Skin of body (tissue), 3 donors: ENCODE measurements at places on chromosomes 3 and 15. TPM values are rescaled to one million over a fixed set of nuclear protein-coding genes. Genes with fewer than 3 reads are reported as not detected.
A peak's percentile ranks its signal among the peaks of the same experiment; 100 is the strongest.

DNA sequence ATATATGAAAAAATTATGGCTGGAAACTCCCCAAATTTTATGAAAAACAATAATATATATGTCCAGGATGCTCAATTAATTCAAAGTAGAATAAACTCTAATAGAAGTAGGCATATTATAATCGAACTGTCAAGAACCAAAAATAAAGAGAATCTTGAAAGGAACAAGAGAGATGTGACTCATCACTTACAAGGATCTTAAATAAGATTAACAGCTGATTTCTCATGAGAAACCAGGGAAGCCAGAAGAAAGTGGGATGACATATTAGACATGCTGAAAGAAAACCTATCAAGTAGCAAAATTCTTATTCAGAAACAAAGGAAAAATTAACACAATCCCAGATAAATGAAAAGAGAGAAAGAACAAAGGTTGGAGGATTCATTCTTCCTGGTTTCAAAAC lies 66.8 kb downstream of the FAIM start:
- no peak for DNase-seq

- no peak for DNase-seq
Observed at GRCh38 chr3:72060447-72061034, 275.6 kb upstream of the PROK2 start.

DNA sequence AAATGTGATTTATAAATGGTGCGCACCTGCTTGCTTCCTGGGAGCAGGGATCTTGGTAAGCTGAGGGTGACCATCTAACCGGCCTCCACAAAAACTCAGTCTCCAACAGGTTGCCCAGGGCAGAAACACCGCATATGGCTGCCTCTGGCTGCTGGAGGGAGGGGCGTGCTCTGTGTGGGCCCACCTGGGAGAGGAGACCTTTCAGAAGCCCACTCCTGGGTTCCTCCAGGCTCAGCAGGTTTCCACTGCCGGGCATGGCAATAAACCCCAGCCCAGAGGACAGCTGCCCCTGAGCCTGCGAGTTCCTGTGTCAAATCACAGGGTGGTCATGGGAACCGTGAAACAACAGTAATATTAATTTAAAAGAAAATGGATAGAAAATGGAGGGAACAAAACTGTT lies 85.6 kb downstream of the OCA2 start:
- no peak for DNase-seq

The C3orf22 gene
- total RNA-seq, result not detected

- DNase-seq, result no peak
Observed at GRCh38 chr3:115680803-115681345, 57.6 kb downstream of the GAP43 start.

The NCKIPSD gene
- total RNA-seq, result 10.1 TPM

The SLC9A9 gene
- total RNA-seq, result 35.2 TPM

The CHRM5 gene
- total RNA-seq, result not detected

DNA sequence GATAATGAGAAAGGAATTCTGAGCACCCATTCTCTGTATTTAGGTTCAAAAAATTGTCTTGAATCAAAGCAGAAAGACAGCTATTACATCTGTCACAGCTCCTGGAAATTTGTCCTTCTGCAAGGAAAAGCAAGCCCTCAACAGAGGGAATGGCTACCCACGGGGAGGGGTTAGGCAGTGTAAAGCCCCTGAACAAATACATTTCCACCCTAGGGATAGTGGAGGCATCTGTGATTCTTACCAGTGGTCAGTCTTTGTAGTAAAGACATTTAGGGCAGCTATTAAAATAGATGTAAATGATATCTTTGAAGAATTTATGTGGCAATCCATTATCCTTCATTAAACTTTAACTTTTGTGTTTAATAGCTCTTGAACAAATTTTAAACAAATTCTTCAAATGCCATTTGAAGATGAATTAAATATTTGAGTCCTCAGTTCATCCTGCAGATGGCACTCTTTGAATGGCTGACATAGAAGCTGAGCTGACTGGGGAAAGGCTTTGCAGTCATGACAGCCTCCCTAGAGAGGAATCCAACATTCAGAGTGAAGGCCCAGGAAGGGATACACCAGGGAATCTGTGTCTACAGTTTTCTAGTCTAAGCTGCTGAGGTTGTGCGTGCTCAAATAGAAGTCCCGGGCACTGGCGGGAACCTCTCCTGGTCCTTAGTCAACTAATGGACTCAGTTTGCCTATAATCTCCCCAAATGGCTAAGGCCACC lies 359.7 kb upstream of the ROPN1 start:
- peak; percentile 36 for DNase-seq

The ADGRG7 gene
- total RNA-seq, result 0.10 TPM

DNA sequence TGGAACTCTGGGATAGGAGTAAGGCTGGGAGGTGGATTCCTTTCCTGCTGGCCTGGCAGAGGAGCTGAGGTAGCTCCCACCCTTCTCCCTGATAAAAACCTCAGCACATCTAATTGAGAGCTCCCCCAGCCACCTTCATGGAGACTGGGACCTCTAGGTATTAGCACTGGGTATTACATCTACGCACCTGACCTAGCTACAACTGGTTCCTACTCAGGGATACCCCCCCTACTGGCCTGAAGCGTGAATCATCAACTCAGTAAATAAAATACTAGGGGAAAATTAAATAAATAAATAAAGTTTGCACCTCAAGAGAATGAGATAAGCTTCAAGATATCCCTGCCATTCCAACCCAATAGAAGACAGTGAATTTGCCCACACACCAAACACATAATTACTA lies 140.4 kb downstream of the NEK10 start:
- no peak for DNase-seq

The TM4SF18 gene
- 16.6 TPM for total RNA-seq

- no peak for DNase-seq
Observed at GRCh38 chr3:5035692-5036391, 56.6 kb downstream of the BHLHE40 start.

GRCh38 chr15:63110428-63111026 lies 11.1 kb upstream of the LACTB start:
- DNase-seq, result no peak

DNA sequence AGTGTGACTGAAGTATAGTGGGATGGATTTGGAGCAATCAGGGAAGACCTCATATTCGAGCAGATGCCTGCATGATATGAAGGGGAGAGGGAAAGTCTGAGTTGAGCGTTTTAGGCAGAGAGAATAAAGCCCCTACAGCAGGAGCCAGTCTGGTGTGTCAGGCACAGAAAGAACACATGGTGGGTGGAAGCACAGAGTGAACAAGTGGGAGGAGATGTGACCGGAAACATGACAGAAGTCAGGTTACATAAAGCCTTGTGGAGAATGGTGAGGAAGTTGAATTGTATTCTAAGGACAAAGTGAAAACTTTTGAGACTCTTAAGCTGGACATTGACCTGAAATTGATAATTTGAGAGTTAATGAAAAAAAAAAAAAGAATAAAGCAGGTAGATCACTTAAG lies 541.0 kb downstream of the PLOD2 start:
- DNase-seq, result no peak

The ARPP21 gene
- 8.1 TPM for total RNA-seq

GRCh38 chr3:67296039-67296892 lies 298.2 kb downstream of the KBTBD8 start:
- no peak for DNase-seq

GRCh38 chr3:124435467-124435866 lies 294.8 kb upstream of the UMPS start:
- DNase-seq, result no peak

DNA sequence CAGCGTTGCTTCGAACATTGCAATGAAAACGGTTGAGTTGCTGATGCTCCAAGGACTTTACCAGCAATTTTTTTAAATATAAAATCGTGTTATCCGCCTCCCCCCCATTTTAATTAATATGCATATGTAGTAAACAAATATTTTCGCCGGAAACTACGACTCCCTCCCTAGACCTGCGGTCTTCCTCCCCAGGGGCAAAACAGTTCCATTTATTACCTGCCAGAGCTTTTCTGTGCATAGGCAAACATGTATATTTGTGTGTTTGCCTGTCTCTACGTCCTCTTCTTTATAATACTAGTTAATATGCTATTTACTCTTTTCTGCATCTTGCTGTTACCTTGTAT lies 593 bp upstream of the RSL24D1 start:
- no peak for DNase-seq

GRCh38 chr15:47500842-47501241 lies 216.5 kb upstream of the SEMA6D start:
- no peak for DNase-seq

DNA sequence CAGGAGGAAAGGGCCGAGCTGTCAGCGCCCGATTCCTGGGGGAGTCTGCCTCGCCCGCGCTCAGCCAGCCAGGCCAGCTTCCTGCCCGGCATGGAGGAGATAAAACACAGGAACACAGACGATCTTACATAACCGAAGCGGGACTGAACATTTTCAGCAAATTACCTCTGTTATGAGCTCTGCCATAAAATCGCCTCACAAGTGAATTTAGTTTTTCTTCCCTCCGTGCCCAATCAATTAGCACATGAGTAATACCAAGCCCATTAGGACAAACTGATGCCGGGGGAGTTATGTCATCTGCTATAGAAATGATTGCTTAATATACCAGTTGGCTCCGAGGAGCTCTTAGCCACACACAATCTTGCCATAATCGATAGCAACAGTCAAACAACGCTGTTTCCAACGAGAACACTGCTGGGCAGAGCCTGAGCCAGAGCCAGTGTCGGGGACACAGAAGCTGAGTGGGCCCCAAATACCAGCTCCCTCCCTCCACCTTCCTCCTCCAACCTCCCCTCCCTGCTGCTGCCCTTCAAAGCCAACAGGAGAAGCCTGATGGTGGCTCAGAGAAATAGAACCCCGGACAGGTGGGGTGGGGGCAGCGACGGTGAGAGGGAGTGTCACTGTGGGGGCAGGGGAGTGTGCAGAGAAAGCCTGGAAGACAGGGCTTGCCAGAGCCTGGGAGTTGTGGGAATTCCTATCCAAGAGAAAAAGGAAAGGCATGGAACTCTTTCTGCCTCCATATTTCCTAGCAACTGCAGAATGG lies 279.4 kb upstream of the TLE3 start:
- DNase-seq, result peak; percentile 48

The MIX23 gene
- 18.9 TPM for total RNA-seq

DNA sequence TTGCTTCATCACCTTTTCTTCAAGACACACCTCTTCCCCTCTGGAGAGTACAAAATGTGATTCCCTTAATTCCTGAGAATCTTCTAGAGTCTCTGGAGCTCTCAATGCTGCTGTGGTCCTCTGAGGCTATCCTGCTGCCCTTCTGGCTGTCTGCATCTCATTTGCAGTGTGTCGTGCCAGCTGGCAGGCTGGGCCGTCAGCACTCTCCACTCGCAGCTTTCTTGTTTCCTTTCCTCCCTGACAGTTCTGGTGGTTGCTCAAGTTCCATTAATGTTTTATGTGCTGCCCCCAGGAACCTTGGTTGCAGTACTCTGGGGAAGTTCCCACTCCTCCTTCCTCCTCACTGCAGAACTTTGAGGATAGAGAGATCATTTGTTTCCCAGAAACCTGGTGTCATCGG lies 210.8 kb upstream of the ROPN1 start:
- DNase-seq, result no peak

GRCh38 chr15:52804526-52805081 lies 14.5 kb upstream of the ONECUT1 start:
- no peak for DNase-seq

DNA sequence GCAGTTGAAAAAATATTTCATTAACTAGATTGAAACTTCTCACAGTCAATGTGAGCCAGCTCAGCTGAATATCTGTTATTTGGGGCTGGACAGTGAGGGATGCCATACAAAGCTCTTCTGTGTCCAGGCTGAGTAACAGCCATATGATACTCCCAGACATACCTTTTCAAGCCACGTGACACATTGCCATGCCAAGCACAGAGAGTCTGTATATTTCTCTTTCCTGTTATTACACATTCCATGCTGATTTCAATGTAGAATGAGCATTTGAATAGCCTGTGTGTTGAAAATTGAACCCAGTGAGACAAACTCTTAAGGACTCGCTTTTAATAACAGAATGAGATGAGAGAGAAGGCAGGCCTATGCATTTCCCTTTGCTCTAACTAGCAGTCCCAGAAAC lies 334.7 kb upstream of the RASGRP1 start:
- DNase-seq, result no peak

The WDR72 gene
- total RNA-seq, result 0.69 TPM

- DNase-seq, result peak; percentile 47
Observed at GRCh38 chr3:107013641-107014040, 363.6 kb upstream of the CCDC54 start.

The WWTR1 gene
- 83.2 TPM for total RNA-seq

- DNase-seq, result no peak
Observed at GRCh38 chr3:135487261-135487660, 478.3 kb upstream of the PPP2R3A start.

GRCh38 chr3:148331081-148331846 lies 366.4 kb upstream of the AGTR1 start:
- no peak for DNase-seq

GRCh38 chr3:54857343-54857742 lies 70.5 kb downstream of the LRTM1 start:
- DNase-seq, result no peak

DNA sequence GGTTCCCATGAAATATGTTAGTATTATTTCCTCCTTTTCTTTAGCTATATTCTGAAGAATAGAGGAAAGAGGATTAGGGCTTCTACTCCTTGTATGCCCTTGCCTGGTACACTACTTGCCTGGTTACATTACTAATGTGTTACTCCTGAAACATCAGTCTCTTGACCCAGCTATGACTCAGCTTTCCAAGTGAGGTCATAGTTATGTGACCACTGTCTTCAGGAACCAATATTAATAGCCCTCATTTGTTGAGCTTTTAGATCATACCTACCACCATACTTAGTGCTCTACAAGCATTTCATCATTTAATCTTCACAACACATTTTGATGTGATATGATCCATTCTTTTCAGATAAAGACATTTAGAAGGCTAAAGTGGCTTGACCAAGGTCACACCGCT lies 60.3 kb downstream of the CMSS1 start:
- DNase-seq, result no peak

The SLC24A5 gene
- 3.6 TPM for total RNA-seq

GRCh38 chr3:37155782-37156181 lies 18.6 kb downstream of the LRRFIP2 start:
- no peak for DNase-seq

DNA sequence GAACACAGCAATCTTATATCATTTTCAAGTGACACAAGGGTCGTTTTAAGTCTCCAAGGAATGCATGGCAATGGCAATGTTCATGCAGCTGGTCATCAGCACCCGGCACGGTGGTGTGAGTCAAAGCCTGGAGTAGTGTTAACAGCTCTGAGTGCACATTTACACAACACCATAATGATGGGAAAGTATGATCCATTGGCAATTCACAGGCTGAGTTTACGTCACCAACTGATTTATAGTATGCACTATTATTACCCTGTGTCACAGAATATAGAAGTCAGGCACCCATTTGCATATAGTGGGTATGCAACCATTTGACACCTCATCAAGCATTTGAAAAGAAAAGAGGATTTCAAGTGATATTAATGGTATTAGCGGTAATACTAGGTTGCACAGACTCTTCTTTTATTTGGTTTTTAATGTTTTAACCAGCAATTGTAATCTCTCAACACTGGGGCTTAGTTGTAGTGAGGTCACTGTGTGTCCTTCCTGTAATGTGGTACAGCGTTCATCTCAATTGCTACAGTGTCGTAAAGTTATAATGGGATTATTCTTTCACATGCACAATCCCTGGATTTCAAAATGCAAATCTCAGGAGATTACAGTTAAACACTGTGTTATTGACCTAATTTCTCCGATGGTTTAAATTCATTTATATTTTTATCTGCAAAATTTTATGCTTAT lies 113.8 kb downstream of the C3orf38 start:
- no peak for DNase-seq
